ENCODE measurements at places on chromosomes 6 and 20.

- DNase-seq: no peak
These were observed 90.0 kb downstream of the RPP40 start for GRCh38 chr6:4913705-4914419.

DNA sequence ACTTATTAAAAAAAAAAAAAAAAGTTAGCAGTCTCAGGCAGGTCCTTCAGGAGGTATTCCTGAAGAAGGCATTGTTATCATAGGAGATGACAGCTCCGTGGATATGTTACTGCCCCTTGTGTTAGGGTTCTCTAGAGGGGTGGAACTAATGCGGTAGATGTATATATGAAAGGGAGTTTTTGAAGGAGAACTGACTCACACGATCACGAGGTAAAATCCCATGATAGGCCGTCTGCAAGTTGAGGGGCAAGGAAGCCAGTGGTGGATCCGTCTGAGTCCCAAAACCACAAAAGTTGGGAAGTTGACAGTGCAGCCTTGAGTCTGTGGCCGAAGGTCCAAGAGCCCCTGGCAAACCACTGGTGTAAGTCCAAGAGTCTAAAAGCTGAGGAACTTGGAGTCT is 103.4 kb downstream of the TULP4 start:
- DNase-seq: no peak

- no peak for DNase-seq
These were observed 370.8 kb upstream of the JARID2 start for GRCh38 chr6:14874975-14875480.

GRCh38 chr6:150534553-150534952 is 65.1 kb upstream of the PLEKHG1 start:
- DNase-seq: no peak

DNA sequence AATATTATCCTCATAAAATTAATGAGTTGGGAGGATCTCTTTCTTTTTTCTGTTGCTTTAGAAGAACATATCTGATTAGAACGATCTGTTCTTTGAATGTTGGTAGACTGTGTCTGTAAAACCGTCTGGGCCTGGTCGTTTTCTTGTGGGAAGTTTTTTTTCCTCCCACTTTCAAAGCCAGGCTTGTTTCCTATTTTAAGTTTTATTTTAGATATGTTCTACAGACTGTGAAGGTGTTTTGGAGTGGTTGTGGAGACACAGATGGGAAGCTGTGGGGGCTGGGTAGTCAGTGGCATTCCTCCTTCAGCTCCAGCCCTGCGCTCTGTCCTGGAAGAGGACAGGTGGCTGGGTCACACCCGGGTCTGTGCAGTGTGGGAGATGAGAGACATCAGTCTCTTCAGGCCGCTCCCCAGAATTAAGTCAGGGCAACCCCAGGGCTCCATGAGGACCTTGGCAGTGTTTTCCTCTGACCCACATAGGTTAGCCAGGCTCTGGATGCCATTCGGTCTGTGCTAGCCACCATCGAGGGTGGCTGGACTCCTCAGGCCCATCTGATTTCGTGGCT is 92.0 kb upstream of the SCP2D1 start:
- no peak for DNase-seq

GRCh38 chr6:153873541-153873940 is 165.5 kb upstream of the OPRM1 start:
- DNase-seq: no peak

DNA sequence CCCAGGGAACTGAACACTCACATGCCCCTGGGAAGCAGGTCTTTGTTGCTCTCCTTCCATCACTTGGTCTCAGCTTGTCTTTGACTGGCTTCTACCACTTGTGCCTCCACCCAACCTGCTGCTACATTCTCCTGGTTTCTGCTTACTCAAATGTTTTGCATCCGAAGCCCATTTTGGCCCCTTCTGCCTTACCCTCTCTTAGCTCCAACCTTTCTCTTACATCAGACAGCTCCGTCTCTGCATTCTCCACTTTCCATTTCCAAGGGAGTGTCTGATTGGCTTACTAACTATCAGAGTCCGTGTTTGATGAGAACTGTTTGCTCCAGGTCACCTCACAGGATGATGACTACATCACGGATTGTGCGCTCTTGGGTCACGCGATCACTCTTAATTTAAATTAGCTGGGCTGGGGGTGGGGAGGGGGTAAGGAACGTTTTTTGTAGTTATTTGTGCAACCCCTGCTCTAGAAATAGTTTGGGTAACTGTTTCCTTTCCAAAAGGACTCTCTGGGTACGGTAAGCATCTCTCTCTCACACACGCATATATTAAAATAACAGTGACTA is 844 bp upstream of the ABRACL start:
- peak; percentile 63 for DNase-seq

- DNase-seq: no peak
These were observed 133.3 kb upstream of the AGPAT4 start for GRCh38 chr6:161407115-161407514.

DNA sequence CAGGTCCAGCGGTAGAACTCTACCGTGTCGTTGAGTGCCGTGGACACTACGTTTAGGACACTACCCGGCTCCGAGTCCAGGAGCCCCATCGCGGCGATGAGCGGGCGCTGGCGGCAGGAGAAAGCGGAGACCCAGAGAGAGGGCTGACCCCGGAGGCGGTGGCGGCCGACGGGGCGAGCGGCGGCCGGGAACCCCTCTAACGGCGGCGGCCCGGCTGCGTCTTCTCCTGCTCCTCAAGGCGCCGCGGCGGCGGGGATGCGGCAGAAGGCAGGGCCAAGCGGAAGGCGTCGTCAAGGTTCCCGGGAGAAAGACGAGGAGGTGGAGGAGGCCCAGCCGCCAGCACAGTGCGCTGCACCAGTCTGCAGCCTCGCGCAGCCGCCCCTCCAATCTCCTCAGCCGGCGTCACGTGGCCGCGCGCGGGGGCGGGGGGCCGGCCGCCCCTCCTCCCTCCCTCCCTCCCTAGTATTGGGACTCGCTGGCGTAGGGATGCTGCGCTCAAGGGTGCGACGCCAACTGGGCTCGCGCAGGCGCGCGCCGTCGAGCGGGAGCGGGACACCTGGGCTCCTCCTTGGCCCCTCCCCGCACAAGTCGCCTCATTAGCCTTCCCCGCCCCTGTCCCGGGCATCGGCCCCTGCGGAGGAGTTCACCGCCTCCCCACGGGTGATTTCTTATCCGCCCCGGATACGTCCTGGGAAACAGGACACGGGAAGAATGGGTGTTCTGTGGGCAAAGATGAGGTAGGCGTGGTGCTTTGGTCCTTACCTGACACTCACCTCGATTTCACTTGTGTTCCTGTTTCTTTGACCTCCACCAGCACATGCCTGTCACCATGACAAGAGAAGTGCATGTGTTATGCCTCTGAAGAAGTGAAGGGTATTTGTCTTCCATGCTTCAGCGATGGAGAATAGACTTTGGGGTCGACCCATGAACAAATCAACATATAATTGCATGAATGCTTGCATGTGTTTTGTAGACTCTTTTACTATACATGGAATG is at the start of gene ELOVL4:
ELOVL4 (minus strand) TSS at position 363 of the 996 bp plus-strand sequence; CDS start at position 89, 274 bp downstream.
- DNase-seq: peak; percentile 74

DNA sequence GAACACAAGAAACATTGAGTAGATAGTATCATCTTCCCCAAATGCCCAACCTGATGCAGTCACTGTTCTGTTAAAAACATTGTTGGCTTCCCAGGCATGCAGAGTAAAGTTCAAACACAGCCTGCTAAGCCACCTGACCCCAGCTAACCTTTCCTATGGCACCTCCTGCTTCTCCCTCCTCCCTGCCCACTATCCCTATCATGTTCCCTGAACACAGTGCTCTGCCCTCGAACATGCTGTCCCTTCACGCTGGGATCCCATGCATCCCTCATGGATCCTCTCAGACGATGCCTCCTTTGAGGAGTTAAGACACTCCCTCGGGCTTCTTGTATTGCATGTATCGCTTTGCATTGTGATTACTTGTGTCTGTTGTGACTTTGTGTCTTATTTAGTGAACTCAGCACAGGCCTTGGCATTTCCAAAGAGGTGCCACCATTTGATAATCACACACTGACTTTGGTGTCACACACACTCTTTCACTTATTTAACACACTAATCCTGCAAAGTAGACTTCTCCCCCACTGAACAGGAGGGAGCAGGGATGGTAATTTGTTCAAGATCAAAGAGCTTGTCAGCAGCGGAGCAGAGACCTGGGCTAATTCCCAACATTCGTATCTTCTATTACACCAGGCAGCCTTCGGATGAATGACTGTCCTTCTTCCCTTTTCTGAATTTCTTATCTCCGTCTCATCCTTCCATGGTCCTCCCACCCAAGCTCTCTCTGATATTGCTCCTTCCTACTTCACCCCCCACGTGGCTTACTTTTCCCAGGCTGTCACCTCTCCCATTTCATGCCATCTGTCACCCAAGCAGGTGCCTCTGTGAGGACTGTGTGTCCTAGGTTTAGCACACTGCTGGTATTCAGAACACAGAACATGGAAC is 28.3 kb upstream of the SMIM29 start:
- DNase-seq: no peak

GRCh38 chr6:11805259-11806053 is 26.9 kb upstream of the ADTRP start:
- DNase-seq: no peak

DNA sequence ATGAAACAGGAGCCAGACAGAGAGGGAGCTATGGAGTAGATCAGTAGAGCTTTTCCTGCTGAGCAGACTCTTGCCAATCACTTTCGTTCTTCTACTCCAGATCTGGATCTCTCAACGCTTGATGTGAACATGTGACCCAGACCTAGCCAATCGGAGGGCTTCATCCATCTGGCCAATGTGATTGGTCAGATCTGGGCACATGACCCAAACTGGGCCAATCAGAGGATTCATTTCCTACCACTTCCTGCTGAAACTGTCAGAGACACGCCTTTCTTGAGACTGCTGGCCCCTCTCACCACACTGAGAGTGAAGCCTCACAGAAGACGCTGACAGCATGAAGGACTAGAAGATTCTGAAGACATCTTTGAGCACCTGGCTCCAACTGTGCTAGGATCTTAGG is 44.2 kb upstream of the ZMYND8 start:
- no peak for DNase-seq

GRCh38 chr6:44474643-44475042 is 87.1 kb downstream of the CDC5L start:
- DNase-seq: no peak

Measured in IMR-90 (cell line).